ENCODE measurements at places on chromosomes 16 and 17.

DNA sequence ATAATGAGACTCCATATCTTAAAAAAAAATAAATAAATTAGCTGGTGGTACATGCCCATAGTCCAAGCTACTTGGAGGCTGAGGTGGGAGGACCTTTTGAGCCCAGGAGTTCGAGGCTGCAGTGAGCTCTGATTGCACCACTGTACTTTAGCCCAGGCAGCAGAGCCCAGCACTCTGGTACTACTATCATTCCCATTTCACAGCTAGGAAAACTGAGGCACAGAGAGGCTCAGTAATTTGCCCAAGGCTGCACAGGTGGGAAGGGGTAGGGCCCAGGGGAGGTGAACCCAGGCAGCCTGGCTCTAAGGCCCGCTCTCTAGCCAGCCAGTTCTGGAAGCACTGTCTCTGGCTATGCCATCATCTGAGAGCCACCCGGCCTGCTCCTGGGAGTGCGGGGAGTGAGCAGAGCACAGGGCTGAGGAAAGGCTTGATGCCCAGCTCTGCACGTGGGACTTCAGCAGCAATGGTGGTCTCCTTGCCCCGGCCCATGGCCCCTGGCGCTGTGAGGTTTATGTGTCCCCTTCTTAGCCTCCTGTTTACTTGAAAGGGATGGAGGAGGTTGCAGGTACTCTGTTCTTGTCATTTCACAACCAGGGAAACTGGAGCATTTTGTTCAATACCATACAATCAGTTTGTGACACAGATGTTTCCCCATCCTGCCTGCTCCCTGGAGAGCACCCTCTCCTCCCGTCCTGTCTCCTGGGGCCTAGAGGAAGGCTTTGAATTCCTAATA is 222.3 kb downstream of the KATNIP start:
- no peak for DNase-seq

DNA sequence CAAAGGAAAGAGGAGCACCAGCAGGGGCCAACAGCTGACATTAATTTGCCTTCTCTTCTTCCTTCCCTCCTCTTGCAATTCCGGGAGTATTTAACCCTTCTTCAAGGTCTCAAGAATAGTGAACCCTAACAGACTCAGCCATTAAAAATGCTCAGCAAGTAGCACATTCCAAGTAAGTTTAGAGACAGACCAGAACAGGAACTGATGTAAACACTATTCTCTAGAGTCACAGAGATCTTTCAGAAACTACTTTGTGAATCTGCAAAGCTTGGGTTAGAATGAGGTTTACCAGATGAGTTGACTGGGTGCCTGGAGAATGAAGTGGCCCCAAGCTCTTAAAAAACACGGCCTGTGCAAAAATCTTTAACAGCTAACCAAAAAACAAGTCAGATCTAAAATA is 50.9 kb downstream of the TEX2 start:
- no peak for DNase-seq

GRCh38 chr16:70651524-70651923 is 5.2 kb downstream of the IL34 start:
- no peak for DNase-seq

DNA sequence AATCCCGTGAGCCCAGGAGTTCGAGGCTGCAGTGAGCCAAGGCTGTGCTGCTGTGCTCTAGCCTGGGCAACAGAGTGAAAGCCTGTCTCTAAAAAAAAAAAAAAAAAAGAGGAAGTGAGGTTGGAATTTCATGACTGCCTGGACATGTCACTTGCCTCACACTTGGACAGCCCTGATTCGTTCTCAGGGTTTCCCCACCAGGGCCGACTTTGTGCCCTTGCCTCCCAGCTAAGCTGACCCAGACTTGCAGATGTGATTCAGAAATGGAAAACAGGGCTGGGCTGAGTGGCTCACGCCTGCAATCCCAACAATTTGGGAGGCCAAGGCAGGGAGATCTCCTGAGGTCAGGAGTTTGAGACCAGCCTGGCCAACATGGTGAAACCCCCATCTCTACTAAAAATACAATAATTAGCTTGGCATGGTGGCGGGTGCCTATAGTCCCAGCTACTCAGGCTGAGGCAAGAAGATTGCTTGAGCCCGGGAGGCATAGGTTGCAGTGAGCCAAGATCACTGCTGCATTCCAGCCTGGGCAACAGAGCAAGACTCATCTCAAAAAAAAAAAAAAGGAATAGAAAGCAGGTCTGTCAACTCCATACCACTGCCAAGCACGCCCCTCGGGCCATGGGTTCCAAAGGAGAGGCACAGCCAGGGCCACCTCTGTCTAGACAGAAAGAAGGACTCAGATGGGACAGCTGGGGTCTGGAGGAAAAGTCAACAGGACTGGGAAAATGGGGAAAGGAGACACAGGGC is 46.9 kb downstream of the SOCS1 start:
- no peak for DNase-seq

DNA sequence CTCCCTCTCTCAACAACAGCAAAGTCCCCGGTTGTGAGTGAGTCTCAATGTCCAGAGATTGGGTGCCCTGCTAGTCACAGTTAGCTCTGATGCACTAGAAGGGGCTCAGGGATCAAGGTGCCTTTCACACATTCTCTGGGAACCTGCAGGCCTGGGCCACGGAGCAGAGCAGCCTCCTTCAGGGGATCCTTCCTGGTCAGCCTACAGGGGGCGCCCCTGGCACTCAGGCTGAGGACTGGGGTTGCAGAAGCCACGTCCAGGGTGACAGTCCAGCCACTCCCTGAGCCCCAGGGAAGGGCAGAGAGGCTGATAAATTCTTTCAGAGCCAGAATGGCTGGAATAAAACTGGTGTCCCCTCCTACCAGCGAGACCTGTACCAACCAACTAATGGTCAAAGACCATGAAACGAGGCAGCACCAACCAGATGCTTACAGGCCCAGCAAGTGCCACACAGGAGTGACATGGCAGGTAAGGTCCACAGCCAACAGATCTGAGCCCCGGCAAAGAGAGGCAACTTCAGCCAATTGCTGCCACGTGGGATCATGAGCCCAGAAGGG is 43.5 kb downstream of the ST3GAL2 start:
- peak; percentile 54 for DNase-seq

- no peak for DNase-seq
These were observed 419.0 kb upstream of the CDH11 start for GRCh38 chr16:65540901-65541300.

- no peak for DNase-seq
These were observed 525.2 kb upstream of the PSMD7 start for GRCh38 chr16:73771196-73772064.

- no peak for DNase-seq
These were observed 254.0 kb downstream of the KATNIP start for GRCh38 chr16:27803775-27804549.

GRCh38 chr16:56915336-56916119 is 16.4 kb upstream of the HERPUD1 start:
- DNase-seq: no peak

DNA sequence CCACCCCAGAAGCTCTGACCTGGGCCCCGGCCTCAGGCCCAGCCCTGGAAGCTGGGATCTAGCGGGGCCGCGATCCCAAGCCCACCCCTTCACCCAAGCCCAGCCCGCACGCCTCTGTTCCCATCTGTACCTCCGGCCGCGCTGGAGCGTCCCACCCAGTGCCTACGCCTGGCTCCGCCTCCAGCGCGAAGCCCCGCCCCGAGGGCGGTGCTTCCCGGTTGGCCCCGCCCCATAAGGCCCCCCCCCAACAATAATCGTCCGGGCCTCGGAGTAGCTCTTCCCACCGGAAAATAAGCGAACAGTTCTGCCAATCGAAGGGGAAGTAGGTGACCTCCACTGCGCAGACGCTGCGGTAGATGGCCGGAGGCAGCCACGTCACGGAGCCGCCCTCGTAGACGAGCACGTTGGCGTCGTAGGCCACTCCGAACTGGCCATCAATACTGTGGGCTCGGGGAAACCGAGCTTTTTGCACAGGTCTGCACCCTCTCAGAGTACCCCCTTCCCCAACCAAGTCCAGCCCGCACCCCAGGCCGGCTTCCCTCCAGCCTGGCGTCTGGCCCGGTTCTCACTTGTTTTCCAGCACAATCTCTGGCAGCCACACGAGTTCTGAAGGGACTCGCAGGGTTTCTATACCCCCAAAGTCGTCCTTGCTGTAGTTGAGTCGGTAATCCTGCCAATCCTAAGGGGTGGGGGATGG is 1.1 kb downstream of the CHRNE start:
- no peak for DNase-seq

GRCh38 chr17:45364531-45365390 is 47.9 kb upstream of the MAP3K14 start:
- DNase-seq: no peak

GRCh38 chr16:84247844-84248243 is 8.0 kb upstream of the KCNG4 start:
- DNase-seq: no peak

GRCh38 chr16:69014811-69015210 is 90.6 kb upstream of the HAS3 start:
- DNase-seq: no peak

DNA sequence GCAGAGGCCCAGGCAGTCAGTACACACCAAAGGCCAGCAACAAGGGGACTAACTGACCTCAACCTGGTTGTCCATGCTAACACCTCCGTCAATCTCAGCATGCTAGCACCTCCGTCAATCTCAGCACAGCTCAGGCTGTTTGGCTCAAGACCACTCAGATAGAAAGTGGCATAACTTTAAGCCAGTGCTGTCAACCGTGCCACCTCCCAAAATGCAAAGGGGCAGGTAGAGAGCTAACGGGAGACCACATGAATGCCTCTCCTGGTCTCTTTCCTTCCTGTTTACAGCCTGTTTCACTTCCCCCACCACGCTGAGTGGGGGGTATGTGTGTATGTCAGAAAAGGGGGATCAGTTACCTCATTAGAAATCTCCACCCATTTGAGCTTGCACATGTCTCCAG is 3.3 kb downstream of the UBTF start:
- DNase-seq: no peak

DNA sequence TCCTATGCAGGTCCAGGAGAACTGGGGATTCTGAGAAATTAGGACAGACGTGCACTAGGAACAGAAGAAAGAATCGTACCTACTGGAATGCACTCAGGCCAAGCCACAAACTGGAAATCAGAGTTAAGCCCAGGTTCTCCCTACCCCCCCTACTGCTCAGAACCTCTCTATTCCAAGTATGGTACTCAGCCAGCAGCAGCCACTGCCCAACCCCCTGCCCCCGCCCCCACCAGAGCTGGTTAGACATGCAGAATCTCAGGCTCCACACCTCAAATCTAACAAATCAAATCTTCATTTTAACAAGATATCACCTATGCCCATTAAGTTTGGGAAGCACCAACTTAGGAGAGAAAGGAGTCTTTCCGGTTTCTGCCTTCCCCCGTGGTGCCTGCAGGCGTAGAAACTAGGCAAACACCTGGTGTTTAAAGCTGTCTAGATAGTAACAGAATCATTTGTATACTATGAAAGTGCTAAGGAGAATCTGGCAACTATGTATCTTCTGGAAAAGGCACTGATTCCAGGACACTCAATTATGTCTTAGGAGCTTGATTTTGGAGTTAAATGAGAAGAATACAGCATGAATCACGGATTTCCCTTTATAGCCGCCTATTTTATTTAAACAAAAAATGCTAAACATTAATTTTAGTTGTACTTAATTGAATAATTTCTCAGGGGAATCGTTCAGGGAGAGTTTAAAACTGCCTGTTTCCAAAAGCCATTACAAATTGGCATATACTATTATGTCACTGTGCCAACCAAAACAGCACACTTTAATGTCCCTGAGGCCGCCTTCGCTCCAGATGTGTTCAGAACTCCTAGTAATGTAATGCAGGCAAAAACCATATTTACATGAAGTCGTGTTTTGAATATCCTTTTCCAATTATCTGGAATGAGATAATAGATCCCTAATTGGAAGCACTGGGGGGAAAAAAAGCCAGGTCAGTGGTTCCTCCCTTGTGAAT is 166.5 kb downstream of the STX8 start:
- no peak for DNase-seq

DNA sequence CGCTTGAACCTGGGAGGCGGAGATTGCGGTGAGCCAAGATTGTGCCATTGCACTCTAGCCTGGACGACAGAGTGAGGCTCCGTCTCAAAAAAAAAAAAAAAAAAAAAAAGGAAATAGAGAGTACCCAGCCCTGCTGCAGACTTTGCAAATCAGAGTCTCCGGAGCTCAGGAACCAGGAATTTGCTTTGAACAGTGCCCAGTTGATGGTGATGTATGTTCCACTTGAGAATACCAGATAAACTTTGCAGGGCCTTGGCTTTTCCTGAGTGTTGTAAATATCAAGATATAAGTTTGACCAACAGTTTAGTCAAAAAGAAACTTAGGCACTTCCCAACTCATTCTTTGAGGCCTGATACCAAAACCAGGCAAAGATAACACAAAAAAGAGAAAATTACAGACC is 30.6 kb upstream of the MAP3K14 start:
- no peak for DNase-seq

DNA sequence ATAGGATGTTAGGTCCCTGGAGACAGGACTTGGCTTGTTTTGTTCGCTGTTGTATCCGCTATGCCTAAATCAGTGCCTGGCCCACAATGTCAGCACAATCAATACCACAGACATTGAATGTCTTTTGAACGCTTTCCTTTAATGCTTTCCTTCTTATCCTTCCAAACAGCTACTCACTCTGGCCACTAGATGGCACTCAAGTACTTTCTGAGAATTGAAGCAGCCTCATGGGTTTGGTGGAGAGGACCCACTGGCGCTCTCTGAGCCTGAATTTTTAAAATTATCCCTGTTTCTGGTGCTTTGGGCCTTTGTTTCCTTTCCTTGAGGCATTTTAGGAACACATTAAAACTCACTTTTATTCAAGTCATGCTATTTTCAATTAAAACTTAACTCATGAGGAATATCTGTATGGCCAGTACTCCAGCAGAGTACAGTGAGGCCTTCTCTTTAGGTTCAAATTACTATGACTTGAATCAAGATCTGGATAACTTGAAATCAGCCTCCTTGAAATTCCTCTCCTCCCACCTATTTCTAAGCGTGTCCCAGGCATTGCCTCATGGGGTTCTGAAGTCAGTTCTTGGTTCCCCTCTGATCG is 3.2 kb upstream of the NLRP1 start:
- DNase-seq: no peak

GRCh38 chr16:88368036-88368435 is 14.7 kb upstream of the ZNF469 start:
- DNase-seq: no peak

DNA sequence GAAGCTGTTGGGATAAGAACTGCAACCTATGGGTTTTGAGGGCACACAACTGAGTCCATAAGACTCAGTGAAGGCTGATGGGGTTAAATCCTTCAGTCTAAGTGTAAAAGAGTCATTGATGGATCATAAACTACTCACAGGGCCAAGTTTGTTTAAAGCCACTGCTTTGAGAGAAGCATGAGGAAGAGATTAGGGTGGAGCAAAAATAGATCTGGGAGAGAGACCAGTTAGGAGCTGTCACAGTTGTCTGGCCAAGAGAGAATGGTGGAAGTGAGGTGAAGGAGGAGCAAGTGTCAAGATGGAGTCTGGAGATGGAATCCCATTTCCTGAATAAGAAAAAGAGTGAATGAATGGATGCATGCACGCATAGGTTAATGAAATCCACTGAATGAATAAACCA is 379.1 kb upstream of the CDH11 start:
- DNase-seq: no peak

- DNase-seq: no peak
These were observed 32.2 kb downstream of the DRC3 start for GRCh38 chr17:18004884-18005305.

- no peak for DNase-seq
These were observed 112.2 kb upstream of the LHX1 start for GRCh38 chr17:36825113-36825512.
